Stimulated activated naive CD4-positive, alpha-beta T cell treated with Interleukin-2 at 50 U/mL for 16 hours (primary cell): ENCODE measurements at places on chromosomes 4 and X.

DNA sequence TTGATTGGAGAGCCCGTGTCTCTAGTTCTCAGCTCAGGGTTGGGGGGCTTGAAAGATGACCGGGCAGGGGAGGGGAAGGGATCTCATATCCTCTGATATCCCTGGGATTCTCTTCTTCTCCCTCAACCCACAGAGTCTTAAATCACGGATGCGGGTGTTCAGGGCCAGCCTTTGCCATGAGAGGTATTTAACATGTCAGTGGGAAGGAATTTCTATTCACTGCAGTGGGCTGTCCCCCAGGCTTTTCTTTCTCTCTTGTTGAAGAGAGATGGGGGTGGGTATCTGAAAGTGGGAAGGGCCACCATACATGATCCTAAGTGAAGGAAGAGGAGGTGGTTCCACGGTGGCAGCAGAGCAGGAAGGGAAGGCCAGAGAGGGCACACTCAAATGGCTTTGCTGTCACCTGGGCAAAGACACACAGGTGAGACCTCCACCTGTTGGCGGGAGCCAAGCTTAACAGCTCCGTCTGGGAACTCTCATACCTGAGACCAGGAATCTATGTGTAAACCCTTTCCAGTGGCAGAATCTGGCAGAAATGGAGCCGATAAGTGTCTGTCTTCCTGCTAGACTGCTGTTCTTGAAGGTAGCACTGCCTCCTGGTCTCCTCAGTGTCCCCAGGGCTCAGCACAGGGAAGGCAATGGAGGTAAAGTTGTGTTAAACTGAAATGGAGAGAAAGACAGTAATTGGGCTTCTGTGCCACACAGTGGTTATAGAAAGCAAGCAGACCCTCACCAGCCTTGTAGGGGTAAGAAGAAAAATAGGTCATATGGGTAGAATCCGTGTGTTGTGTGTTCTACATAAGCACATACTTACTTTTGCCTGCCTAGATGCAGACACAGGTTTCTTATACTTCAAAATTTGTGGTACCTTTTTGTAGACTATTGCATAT, 49.4 kb downstream of the RHOH start:
- DNase-seq: no peak

GRCh38 chr4:177427192-177427591, 15.0 kb downstream of the AGA start:
- no peak for DNase-seq

DNA sequence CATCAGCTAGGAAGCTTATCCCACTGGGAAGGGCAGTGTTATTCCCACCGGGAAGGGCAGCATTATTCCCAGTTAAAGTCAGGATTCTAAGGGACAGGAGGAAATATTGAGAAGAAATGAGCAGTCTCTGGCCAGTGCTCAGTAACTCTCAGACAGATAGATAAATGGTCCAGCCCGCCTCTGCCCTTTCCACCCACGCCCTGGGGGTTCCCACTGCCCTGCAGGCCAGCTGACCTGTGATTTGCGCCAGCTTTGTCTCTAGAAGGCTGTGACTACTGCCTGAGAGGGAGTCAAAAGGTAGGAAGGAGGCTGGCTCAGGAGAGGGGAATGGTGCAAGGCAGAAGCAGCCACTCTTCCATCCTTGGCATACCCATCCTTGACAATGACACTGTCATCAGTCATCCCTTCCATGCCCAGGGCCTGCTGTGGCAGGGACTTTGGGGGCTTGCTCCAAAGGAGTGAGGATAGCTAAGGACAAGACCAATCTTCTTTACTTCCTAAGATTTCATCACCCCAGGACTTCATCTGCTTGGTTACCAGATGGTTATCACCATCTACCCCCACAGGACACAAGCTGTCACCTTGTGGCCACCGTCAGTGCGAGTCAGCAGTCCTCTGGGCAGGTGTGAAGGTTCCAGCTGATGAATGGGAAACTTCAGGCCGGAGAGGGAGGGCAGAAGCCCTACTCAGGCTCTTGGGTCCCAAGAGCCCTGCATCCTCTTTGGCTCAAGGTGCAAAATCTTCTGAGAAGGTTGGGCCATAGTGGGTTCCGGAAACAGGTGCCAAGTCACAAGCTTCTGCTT, 49.5 kb downstream of the SEPSECS start:
- DNase-seq: no peak

GRCh38 chrX:134752558-134752957, 94.3 kb upstream of the PLAC1 start:
- no peak for DNase-seq

DNA sequence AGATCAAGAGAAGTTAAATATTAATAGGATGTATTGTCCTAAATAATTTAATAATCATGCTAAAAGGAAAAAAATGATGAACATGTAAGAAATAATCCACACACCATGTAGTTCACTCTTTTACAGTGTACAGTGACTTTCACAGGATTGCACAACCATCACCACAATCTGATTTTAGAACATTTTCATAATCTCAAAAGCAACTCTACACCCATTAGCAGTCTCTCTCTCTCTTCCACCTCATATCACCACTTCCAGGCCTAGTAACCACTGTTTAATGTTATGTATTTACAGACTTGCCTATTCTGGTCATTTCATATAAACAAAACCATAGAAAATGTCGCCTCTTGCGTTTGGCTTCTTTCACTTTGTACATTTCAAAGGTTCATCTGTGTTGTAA, 153.4 kb downstream of the FSTL5 start:
- no peak for DNase-seq

- no peak for DNase-seq
Observed at GRCh38 chr4:75512386-75513211, 1.6 kb downstream of the RCHY1 start.

DNA sequence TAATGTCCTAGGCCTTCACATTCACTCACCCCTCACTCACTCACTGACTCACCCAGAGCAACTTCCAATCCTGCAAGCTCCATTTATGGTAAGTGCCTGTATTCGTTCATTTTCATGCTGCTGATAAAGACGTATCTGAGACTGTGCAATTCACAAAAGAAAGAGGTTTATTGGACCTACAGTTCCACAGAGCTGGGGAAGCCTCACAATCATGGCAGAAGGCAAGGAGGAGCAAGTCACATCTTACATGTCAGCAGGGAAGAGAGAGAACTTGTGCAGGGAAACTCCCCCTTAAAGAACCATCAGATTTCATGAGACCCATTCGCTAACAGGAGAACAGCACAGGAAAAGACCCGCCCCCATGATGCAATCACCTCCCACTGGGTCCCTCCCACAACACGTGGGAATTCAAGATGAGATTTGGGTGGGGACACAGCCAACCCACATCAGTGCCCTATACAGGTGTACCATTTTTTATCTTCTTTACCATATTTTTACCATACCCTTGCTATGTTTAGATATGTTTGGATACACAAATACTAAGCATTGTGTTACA, 18.2 kb upstream of the TLR1 start:
- DNase-seq: no peak

GRCh38 chr4:5925419-5926200, 32.7 kb upstream of the CRMP1 start:
- DNase-seq: no peak

GRCh38 chr4:128468123-128468989, 180.7 kb upstream of the PGRMC2 start:
- no peak for DNase-seq
